ENCODE measurements at places on chromosomes 6 and 20. TPM values are rescaled to one million over a fixed set of nuclear protein-coding genes. Genes with fewer than 3 reads are reported as not detected.
A peak's percentile ranks its signal among the peaks of the same experiment; 100 is the strongest.

- no peak for DNase-seq
These were observed 2.1 kb downstream of the TNFRSF21 start for GRCh38 chr6:47307362-47308197.

DNA sequence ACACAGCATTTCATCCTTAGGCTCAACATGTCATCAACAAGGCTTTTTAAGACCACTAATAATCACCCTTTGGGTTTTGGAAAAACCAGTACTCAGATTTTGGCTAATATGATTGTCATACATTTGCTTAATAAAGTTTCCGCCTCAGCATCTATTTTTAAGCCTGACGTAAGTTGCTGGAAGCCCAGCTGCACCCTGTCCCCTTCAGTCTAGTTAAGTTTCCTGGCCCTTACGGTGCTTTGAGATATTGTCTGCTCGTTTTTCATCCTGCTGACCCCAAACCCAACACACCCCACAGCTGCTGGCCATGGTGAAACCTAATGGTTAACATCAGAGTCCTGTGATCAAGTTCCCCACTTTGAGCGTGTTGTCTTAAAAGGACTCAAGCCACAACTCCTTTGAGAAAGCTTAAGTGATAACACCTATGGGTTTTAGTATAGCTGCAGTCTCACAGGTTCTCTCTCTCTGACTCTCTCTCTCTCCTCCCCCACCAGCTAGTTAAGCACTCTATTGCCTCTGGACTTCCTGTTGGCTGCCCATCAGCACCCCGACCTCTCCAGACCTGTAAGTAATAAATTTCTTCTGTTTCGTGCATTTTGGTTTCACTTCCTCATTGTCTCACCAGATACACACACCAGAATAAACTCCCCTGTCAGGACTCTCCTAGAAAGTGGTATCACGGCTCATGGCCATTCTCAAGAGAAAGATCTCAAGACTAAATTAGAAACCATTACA is 802.0 kb downstream of the C6orf118 start:
- no peak for DNase-seq

DNA sequence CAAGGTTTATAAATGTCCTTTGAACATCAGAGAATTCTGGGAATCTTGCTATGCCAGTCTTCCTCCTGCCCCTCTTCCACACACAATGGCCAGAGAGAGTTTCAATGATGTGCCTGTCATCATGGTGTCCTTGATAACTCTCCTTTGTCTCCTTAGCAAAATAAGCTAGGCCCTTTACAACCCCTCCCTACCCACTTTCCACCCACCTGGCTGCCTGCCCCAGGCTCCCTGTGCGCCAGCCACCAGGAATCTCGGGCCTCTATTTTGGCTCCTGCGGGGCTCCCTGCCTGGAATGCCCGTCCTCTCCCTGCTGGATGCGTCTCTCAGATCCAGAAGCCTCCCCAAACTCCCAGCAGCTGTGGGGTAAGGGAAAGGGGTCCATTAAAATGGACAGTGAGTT is 60.9 kb downstream of the NCR2 start:
- DNase-seq = no peak

DNA sequence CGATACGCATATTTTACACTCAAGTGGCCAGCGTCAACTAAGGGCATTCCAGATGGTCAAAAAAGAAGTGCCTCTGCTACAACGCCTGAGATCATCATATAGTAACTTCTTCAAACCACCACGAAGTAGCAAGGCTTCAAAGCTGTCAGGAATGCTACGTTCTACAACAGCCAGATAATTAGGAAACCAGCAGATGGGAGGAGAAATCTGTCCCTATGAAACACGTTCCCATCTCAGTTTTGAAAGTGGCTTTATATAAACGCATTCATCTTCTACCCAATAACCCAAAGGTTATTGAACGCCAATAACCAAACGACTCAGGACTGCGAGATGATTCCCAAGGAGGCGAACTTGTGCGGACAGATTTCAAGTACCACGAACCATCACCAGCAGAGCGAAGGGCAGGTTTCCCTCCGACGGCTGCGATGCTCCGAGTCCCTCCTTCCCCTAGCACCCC is 1.2 kb downstream of the ABHD12 start:
- DNase-seq = no peak

DNA sequence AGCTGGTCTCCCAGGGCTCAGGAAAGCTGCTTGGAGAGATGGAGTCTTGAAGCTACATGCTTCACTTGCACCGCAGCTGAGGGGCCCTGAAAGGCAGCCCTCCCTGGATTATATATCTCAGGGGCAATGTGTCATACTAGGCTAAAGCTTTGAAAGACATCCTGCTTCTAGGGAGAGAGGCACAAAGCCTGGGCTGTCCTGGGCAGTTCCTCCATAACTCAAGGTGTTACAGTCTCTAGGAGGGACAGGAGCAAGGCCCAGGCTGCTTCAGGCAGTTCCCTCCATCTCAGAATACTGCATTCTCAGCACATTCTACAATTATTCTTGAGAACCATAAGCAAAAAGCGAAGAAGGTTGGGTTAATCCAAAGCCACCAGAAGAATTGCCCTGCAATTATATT is 22.0 kb upstream of the TXNDC5 start:
- no peak for DNase-seq

- DNase-seq = no peak
These were observed 8.9 kb downstream of the TRIM10 start for GRCh38 chr6:30152016-30152673.

GRCh38 chr20:32796981-32797451 is 22.7 kb upstream of the MAPRE1 start:
- no peak for DNase-seq

DNA sequence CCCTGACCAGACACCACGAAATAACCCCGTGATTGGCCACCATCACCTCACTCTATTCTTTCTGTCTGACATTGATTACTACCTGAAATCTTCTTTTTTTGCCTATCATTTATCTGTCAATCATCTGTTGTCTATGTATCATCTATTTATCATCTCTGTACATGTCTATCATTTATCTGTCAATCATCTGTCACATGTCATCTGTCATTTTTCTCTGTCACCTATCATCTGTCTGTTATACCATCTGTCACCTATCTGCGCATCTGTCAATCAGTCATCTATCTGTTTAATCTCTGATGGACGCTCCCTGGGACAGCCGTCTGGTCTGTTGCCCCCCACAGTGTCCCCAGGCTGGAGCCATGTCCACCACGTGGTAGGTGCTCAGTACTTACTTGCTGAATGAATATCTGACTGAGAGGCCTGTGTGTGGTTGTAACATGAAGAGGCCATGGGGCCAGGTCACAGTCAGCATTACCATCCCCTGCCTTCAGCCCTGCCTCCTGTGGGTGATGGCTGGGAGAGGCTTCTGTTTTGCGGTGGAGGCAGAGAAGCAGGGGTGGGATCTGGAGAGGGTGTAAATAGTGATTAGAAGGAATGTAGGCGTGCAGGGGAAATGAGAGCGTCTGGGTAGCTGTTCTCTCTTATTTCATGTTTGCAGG is 302.7 kb downstream of the QKI start:
- no peak for DNase-seq

DNA sequence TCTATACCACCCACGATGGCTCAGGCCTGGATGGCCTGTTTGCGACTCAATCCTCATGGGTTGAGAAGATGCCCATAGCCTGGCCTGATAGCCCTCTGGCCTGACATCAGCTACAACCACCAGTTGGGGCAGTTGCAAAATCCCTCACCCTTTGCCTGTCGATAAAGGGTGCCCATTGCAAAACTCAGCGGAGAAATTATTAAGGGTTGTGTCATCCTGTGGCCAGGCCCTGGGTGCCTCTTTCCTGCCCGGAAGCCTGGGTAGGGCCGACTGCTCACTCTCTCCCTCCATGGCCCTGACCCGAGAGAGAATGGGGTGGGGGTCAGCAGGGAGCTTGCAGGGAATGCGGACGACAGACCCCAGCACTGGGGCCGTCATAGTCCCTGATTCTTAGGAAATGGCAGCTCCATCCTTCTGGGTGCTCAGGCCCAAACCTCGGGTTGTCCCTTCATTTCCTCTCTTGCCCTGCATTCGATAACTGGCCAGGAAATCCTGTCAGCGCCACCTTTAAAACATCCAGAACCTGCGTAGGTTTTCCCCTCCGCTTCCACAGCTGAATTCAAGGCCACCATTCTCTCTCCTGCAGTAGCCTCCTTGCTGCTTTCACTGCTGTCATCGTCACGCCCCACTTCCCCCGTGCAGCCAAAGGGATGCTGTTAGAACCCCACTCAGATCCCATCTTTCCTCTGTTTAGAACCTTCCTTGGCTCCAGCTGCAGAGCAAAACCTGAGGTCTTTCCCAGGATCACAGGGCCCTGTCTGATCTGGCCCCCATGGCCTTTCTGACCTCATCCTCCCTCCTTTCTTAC is 31.1 kb downstream of the CEBPB start:
- DNase-seq = no peak

- DNase-seq = no peak
These were observed 92.0 kb upstream of the PAX1 start for GRCh38 chr20:21613512-21613911.

DNA sequence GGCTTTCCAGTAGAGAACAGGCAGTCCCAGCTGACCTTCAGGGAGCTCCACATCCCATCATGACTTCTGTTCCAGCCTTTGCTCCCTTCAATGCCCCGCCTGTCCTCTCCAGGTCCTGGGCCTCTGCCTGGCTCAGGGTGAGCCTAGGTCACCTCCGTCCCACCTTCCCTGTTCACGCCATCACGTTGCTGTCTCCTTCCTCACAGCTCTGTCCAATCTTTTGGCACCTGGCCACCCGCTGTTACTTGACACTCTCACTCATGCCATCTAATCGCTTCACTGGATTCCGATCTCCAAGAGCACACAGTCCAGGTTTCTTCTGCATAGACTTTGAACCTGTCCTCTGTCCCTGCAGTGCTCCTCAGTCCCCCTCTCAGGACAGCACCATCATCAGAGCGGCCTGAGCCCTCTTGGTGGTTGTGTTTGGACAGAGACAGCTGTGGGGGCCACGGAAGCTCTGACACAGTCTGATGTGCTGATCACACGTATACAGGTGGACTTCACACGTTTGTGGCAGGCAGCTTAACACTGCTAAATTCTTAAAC is 34.7 kb upstream of the TIAM2 start:
- no peak for DNase-seq

DNA sequence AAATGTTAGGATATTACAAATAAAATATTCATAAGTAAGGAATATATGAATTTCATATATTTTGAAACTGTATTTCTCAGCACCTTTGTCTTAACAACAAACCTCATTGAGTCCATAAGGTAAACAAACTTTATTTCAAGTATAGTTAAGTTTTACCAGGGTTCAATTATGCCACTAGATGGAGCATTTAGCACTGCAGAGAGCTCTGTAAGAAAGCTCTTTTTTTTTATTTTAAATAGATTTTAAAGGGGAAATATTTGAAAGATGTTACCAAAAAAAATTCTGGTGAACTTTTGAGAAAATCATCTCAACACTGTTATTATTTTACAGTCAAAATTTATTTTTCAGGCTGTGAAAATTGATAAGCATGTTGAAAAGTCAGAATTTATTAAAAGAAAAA is 955.2 kb upstream of the EYS start:
- peak; percentile 55 for DNase-seq

DNA sequence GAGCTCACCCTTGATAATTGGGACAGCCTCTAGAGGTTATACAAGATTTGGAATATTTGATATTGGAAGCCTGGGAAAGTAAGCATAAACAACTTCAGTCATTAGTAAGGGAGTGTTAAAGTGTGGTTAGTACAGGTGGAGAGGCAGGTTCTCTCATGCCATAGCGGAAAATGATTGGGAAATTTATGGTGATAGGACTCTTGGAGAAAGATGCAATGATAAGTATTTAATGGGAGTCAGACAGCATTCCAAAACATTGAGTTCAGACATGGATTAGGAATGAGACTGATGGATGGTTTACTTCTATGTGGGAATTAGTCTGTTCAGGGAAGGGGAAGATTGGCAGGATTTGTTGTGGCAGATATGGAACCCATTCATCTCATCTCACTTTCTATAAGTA is 152.7 kb downstream of the MCHR2 start:
- DNase-seq = no peak

- DNase-seq = no peak
These were observed 169.7 kb downstream of the EYA4 start for GRCh38 chr6:133410638-133411435.

DNA sequence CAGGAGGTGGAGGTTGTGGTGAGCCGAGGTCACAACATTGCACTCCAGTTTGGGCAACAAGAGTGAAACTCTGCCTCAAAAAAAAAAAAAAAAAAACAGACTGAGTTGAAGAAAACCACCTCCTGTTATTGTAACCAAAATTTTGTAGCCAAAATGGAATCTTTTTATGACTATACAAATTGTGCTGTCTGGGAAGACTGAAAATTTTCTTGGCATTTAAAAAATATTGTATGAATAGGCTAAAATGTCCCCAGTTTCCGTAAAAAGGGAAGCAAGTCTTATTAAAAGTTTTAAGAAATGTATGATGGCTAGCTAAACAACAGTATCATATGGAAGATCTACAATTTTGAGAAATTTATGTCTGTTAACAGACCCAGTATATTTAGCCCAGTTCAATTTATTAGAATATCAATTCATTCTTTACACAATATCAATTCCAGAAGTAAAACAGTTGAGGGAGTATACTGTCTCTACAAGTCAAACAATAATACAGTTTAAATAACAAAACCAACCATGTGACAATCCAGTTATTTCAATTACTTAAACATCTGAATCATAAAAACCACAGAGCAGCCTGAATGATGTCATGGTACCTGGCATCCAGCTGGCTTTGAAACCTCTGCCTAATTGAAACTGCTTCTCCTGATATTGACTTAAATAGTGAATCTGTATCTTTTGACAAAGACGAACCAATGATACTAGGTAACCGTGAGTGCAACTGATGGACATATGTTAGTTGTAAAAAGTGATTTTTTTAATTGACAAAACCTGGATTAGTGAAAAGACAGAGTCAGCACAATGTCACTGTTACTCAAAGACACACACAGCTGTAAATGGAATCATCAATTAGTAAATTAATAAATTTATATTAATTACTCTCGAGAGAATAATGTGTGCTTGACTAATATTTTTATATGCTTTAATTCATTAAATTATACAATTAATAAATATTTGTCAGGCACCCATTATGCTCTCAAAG is 166.6 kb upstream of the MARCKS start:
- peak; percentile 55 for DNase-seq

DNA sequence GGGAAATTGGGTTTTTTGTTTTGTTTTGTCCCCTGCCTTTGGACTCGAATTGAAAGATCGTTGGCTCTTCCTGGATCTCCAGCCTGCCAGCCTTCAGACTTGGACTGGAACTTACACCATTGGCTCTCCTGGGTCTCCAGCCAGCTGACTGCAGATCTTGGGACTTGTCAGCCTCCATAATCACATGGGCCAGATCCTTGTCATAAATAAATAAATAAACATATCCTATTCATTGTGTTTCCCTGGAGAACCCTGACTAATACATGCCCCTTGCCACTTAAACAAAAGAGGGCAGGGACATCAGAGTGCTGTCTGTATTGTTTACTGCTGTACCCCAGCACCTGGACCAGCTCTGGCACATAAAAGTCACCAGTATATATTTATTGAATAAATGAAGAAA is 101.5 kb downstream of the CAP2 start:
- no peak for DNase-seq

The SMIM8 gene
- total RNA-seq = 8.8 TPM

The GCNT2 gene
- 39.8 TPM for total RNA-seq

The UNC5CL gene
- total RNA-seq = 0.16 TPM

The LPIN3 gene
- 8.9 TPM for total RNA-seq

The HLA-DMB gene
- total RNA-seq = 1.9 TPM
